Stimulated activated CD4-positive, alpha-beta T cell treated with anti-CD3 and anti-CD28 coated beads, Interleukin-1b, Interleukin-23, amount 100 ng/mL, for 1 hour (primary cell): ENCODE measurements at places on chromosomes 2 and 18.
A peak's percentile ranks its signal among the peaks of the same experiment; 100 is the strongest.

DNA sequence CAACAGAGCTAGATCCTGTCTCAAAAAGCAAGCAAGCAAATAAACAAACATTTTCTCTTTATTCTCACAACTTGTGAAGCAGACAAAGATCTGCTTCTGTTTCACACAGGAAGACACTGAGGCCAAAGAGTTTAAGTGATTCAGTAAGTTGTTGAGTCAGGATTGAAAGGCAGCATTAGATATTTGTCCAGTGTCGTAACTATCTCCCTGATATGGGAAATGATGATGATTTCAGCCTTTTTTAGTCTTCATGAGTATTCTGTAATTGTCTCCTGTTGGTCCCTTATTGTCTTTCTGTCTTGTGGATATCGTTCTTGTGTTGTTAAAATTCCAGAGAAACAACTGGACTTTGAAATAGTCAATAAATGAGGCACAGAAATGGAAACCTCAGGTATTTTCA, 59.6 kb downstream of the GATA6 start:
- DNase-seq = no peak

DNA sequence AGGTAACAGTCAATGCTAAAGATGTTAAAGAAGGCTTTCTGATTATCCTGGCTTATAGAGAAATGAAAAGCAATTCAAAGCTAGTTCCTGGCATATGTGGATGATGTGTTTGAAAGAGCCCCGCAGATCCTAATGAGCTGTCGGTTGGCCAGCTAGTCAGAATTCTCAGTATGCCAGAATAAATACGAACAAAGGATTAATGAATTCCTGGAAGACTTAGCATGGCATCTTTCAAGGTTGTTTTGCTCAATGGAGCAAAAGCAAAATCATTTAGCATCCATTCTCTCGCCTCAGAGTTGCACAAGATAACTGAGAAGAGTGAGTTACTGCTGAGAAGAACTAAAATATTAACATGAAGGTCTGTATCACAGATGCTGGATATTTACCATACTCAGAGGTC, 307.6 kb downstream of the RIT2 start:
- no peak for DNase-seq

GRCh38 chr2:84881581-84882413, 913 bp upstream of the TRABD2A start:
- peak; percentile 64 for DNase-seq

GRCh38 chr2:8684540-8684877, 2.7 kb downstream of the ID2 start:
- DNase-seq = no peak

DNA sequence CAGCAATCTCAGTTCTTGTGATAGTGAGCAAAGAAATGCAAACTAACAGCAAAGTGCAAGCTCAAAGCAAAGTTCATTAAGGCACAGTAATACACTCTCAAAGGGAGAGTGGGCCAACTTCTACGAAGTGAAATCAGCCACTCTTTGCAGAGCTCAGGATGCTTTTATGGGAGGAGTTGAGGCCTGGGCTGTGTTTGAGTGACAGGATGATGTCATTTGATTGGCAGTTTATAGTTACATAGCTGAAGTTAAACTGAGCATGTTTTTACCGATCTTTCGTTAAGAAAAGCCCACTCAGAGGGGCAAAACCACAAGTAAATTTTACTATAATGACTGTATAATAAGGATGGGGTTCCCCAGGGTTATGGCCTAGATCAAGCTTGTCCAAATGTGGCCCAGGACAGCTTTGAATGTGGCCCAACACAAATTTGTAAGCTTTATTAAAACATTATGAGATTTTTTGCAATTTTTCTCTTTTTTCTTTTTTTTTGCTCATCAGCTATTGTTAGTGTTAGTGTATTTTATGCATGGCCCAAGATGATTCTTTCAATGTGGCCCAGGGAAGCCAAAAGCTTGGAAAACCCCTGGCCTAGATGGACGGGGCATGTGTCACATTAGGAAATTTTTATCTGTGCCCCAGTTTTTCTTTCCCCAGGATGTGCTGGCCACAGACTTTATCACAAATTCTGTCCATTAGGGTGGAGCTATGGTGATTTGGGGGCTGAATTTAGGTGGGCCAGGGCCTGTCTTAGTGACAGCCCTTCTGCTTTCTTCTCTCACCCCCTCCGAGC, 8.3 kb upstream of the DNAH7 start:
- no peak for DNase-seq

GRCh38 chr2:9206991-9207640, 504 bp downstream of the ASAP2 start:
- DNase-seq = no peak

GRCh38 chr18:419541-420175, 80.8 kb downstream of the COLEC12 start:
- DNase-seq = no peak

DNA sequence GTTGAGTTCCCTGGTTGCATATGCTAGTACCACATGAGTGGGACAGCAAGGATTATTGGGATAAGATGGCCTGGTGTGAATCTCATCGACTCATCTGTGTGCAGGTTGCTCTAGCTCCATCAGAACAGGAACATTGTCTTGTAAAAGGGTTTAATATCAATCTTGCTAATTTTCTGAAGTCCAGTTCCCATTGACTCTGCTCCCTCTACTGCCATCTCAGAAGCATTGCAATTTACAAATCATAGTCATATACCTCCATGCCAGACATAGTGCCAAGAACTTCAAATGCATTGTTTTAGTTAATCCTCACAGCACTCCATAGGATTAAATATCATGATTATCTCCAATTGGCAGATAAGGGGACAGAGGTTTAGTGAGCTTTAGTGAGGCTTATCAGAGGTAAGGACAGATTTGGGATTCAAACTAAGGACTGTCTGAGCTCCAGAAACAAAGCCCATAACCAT, 4.8 kb upstream of the STAT4 start:
- DNase-seq = no peak

- DNase-seq = no peak
These were observed 101.0 kb downstream of the BCL2L11 start for GRCh38 chr2:111221701-111222100.

DNA sequence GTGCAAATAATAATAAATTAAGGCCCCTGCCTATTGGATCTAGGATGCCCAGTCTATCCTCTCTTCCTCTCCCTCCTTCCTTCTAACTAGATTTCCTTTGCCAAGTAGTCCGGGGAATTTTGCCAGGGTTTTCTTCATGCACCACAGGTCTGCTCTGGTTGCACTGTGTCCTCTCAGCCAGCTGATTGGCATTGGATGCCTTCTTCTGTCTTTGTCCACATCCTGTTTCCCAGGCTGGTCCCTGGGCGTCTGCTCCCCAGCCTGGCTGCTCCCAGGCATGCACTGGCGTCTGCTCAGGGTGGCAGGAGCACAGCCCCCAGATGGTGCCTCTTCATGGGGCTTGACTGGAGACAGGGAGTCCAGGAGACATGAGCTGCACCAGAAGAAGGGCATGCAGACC, 66.4 kb downstream of the GALR1 start:
- DNase-seq = no peak

DNA sequence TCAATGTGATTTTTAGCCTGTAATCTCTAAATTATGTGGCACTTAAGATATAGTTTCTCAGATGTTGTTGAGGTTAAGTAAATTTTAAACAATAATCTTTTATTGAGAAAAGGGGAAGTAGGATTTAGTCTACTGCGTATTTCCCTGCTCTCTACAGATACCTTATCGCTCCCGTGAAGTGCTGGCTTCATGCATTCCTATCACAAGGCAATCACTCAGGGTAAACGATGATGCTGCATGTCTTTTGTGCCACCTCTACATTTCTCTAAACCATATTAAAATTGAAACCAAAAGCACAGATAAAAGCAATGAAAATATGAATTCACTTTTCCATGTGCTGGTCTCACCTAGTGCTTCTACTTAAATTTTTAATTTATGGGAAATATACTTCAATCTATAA, 14.4 kb upstream of the RPE start:
- DNase-seq = no peak

GRCh38 chr2:231357048-231357447, 38.5 kb upstream of the B3GNT7 start:
- no peak for DNase-seq

DNA sequence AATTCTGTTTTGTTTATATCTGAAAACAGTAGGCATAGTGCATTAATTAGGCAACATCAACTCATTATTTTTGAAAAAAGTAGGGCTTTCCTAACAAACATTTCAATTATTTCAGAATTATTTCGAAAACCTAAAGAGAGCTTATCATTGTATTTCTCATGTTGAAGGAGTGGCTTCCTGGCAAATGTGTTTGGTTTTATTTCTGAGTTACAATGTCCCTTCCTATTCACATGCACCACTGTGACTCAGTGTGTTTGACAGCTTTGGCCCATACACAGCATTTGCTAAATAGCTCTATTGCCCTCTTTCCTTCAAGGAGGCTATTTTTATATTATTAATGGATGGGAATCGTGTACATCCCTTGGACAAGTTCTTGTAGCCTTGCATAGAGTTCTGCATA, 205.9 kb downstream of the PTGR3 start:
- no peak for DNase-seq

- no peak for DNase-seq
These were observed 98.5 kb downstream of the EVA1A start for GRCh38 chr2:75462206-75462605.

DNA sequence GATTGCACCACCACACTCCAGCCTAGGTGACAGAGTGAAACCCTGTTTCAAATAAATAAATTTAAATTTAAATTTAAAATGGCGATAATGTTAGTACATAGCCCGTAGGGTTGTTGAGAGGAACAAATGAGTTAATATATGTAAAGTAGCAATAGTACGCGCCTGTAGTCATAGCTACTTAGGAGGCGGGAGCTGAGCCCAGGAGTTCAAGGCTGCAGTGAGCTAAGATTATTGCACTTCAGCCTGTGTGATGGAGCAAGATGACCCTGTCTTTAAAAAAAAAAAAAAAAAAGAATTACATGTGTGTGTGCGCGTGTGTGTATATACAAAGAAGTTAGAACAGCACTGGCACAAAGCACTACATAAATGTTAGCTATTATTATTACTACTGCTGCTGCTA, 117.4 kb upstream of the ARL5A start:
- no peak for DNase-seq

DNA sequence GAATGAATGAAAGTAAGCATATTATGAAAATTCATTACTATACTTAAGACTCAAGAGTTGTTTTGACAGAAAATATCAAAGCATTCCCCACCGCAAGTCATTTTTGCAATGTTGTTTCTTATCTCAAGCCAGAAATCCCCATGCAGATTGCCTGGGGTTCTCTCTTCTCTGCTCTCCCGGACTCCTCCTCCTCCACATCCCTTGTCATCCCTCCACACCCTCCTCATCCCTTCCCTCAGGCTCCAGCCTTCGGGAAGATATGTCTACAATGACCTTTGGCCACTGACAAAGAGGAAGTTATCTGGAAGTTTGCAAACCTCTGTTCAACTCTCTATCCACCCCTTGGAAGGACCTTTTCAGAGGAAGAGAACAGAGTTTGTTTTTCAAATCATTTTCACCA, 11.9 kb downstream of the TFCP2L1 start:
- DNase-seq = no peak

- no peak for DNase-seq
These were observed 518.0 kb downstream of the ZNF516 start for GRCh38 chr18:75977081-75977480.

GRCh38 chr2:143584936-143585335, 455.7 kb downstream of the ARHGAP15 start:
- DNase-seq = no peak

DNA sequence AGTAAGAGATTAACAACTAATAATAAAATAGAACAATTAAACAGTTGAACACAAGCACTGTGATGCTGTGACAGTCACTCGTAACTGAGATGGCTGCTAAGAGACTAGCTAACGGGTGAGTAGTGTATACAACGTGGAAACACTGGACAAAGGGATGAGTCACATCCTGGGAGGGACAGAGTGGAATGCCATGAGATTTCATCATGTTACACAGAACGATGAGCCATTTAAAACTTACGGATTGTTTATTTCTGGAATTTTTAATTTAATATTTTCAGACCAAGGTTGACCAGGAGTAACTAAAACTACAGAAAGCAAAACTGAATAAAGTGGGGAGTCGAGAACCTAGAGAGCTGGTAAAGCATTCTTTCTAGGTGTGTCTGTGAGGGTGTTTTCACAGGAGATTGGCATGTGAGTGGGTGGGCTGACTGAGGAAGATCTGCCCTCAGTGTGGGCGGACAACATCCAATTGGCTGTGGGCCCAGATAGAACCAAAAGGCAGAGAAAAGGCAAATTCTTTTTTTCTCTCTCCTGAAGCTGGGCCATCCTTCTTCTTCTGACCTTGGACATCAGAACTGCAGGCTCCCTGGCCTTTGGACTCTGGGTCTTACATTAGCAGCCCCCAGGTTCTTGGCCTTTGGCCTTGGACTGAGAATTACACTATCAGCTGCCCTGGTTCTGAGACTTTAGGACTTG, 14.6 kb downstream of the TMSB10 start:
- no peak for DNase-seq

GRCh38 chr18:63559567-63560491, 17.7 kb downstream of the SERPINB12 start:
- DNase-seq = no peak

- no peak for DNase-seq
These were observed 82.9 kb downstream of the NFATC1 start for GRCh38 chr18:79478484-79479115.

DNA sequence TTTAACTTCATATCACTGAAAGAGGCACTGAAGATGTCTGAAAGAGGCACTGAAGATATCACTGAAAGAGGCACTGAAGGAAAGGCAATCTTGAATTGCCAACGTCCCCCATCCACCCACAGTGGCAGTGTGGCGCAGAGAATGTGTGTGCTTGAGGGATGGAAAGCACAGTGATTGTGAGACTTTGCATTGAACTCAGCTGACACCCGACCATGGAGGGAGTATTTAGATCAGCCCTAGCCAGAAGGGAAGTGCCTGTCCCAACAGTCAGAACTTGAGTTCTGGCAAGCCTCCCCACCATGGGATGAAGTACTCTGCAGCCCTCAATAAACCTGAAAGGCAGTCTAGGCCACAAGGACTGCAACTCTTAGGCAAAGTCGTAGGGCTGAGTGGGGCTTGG, 33.8 kb downstream of the MAP4K3 start:
- no peak for DNase-seq

DNA sequence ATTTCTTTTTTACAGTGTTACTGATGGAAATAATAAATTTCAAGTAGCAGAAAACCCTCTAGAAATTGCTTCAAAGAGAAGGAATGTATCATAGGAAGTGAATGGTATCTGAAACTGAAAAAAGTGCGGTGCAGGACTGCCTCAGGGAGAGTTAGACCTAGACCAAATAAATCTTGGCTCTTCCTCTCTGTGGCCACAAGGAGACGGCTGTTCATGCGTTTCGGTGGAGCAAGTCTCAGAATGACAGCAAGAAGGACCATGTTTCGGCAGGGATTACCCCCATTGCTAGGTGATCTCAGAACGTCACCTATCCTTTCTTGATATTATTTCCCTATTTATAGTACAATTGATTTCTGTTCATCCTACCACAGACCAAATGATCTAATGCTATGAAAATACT, 522.3 kb downstream of the SOX11 start:
- no peak for DNase-seq

DNA sequence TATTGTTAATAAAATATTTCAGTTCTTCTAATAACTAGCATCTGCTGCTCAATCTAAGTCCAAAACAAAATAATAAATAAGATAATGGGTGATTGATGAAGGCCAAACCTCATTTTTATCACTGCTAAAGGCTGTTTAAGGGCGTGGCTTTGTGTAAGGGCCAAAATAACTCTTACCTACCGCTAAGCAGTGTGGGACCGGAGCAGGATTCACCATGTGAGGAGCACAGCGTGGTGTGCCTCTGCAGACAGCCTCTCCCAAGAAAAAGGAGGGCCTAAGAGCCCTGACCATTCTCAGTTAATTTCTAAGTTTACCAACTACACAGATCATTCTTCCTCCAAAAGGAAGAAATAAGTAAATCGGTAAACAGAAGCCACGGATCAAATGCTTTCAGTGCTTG, 353.7 kb downstream of the ARL6IP6 start:
- DNase-seq = no peak

GRCh38 chr18:76402026-76402990, 92.7 kb downstream of the ZNF516 start:
- no peak for DNase-seq
